ENCODE measurements at places on chromosomes 6 and 20.

DNA sequence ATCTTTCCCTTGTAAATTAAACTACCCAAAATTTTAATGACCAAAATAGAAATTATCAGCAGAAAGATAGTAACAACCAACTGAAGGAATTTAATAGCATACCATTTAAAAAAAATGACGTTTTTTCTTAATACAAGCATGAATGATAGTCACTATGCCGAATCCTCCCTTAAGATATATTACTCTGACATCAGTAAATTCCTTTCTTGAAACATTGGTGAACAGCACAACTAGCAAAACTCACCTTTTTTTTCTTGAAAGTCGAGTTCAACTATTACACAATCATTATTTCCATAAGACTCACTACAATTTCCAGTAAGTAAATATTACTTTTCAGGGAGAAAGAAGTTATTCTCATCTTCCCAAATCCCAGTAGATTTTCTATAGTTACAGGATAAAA, 433.2 kb downstream of the GRIK2 start:
- DNase-seq, result no peak

DNA sequence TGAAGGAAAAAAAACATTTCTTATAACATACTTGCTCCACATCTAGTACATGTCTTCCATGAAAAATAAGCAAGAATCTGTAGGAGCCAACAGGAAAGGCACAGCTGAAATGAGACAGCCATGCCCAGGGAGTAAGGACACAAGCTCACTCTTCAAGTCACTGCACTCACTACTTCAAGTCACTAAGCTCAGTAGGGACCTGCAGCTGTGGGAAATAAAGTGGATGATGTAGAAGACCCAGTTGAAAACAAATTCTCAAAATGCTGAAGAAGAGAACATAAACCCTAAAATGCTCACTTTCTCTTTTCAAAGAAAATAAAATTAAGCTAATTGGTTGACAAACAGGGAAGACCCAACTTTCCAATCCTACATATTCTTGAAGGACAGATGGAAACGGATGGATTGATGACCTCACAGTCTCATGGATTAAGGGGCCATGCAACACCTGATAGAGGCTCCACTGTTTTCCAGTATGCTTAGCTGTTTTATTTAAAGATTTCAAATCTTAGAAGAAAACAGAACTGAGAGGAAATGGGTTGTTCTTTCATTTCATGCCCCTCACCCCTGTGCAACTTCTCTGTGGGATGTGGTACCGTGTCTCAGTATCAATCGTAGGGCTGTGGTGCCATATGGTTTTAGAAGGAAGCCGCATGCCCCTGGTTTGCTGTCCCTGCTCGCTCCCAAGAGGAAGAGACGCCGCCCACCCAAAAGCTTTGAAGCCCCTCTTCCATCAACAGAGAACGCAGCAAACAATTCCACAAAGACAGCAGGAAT, 133.3 kb downstream of the WDR27 start:
- DNase-seq, result no peak

- DNase-seq, result no peak
Measured at GRCh38 chr20:44355498-44356352, at the start of gene HNF4A. TSS of gene HNF4A (plus strand) at chr20:44355699. CDS start at chr20:44355805, 106 bp downstream.

GRCh38 chr6:117555882-117556498, 46.3 kb downstream of the GOPC start:
- DNase-seq, result peak; percentile 37

DNA sequence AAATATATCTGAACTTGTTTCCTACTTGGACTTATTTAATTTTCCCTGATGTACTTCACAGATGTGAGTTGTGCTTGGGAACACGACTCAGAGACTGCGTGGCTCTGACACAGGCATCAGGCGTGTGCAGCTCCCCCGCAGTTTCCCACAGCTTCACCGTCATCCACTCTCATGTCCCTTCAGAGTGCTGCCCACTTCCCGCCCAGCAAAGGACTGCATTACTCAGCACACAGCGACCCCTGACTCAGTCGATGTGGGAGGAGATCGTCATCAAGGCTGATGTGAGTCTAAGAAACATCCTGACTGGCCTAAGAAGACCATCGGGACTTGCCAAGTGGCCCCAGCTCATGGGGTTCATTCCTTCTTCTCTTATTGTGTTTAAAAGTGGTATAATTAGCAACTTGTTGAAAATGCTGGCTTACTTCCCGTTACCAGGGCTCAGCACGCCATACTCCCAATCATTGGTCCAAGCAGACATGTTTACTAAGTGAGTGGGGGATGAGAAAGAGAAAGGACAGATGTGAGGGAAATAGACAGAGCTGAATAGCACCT, 539.4 kb upstream of the JARID2 start:
- no peak for DNase-seq

- no peak for DNase-seq
Measured at GRCh38 chr6:110558575-110558974, 82.2 kb upstream of the SLC22A16 start.

- no peak for DNase-seq
Measured at GRCh38 chr6:41352396-41352795, 17.0 kb downstream of the NCR2 start.

DNA sequence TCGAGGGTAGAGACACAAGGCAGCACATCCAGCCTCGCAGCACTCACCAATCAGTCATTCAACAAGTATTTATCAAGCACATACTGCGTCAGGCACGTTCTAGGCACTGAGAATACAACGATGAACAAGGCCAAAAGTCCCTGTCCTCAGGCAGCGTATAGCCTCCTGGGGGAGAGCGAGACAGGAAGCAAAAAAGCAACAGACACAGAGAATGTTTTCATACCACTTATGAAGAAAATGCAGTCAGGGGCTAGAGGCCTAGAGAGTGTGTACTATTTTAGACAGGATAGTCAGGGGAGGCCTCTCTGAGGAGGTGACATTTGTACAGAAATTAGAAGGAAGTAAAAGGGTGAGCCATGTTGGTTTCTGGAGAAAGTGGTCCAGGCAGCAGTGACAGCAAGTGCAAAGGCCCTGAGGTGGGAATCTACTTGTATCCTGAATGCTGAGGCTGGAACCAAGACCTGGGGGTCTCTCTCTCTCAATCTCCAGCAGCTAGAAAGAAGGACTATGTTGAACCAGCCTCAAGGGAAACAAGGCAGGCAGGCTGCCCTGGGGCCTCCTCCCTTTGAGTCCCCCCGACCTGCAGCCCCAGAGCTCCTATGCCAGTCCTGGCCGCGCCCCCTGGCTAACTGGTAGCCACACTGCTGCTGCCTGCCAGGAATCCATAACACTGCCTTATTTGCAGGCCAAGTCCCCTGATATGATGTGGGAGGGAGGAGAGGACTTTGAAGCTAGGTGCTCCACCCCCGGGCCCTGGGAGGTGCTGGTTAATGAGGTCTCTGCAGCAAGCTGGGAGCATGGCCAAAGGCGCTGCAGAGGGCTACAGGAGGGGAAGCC, 151.2 kb downstream of the GRM4 start:
- no peak for DNase-seq

GRCh38 chr6:156345700-156346099, 431.5 kb upstream of the ARID1B start:
- no peak for DNase-seq

GRCh38 chr6:7786214-7786661, 60.3 kb downstream of the BMP6 start:
- no peak for DNase-seq

DNA sequence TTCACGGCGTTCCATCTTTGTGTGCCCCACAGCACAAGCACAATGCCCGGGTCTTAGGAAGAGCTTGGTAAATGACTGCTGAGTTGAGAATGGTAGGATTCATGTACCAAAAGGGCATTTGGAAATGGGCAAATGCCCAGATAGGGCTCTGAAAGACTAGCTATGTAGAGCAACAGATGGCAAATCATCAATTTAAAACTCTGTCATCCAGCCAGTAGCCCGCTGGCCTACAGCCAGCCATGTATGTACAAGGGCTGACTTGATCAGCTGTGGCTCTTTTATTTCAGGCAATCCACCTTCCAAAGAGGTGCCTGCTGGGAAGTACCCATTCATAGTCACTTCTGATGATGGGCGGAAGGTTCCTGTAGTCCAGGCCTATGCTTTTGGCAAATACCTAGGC, 35.1 kb downstream of the NT5E start:
- no peak for DNase-seq

DNA sequence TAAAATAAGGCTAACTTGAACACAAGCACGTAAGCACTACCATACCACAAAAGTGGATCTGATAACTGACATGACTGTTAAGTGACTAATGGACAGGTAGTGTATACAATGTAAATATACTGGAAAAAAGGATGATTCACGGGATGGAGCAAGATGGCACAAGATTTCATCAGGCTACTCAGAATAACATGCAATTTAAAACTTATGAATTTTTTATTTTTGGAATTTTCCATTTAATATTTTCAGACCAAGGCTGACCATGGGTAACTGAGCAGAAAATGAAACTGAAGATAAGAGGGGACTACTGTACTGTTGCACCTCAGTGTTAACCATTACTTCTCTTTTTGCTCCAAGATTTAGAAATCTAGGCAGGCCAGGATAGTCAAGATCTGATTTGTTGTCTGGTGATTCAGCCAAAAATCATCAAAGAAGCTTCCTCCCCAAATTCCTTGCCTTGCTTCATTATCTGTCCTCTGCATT, 45.4 kb downstream of the TPBG start:
- no peak for DNase-seq

GRCh38 chr6:89034586-89035251, 45.8 kb upstream of the PNRC1 start:
- no peak for DNase-seq

DNA sequence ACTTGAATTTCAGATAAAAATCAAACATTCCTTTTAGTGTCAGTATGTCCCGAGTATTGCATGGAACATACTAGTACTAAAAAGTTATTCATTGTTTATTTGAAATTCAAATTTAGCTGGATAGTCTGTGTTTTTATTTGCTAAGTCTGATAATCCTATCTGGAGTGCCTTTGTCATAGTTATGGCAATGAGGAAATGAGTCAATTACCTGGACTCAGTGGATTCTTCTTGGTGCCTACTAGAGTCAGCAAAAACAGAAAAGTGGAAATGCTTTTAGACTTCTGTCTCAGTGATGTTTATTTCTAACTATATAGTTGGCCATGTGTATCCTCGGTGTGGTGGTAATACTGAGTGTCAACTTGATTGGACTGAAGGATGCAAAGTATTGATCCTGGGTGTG, 121.3 kb upstream of the EEF1E1 start:
- DNase-seq, result no peak

- DNase-seq, result no peak
Measured at GRCh38 chr6:150249261-150249660, 106.4 kb downstream of the PPP1R14C start.

DNA sequence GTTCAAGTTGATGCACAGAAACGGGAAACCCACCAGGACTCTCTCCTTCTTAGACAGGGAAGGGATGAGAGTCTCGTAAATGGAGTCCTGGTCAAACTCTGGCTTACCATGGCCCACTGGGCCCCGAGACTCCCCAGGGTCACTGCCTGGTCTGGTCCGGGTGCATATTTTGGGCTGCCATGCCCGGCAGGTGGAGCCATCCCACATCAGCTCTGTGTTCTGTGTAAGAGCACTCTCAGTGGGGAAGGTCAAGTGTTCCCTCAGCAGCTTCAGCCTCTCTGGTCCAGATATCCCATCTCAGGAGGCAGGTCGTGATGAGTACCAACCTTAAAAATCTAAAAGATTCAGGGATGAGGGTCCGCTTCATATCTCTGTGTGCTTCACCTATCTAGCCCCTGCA, 138.8 kb downstream of the EDN3 start:
- DNase-seq, result no peak

DNA sequence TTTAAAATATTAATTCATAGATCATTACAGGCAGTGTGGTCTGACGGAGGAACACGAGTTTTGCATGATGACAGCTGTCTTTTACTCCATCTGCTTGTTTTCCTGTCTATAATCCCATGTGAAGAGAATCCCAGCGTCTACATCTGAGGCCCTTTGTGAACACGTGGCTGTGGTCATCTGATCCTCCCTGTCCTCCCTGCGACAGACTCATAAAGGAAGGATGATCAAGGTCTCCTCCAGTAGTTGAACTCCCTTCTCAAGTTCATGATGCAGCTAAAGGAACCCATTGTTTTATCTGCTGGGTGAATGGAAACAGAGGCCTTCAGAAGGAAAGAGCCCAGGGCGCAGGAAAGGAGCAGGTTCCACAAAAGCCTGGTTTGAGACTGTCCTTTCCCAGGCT, 435.8 kb upstream of the JARID2 start:
- no peak for DNase-seq

- no peak for DNase-seq
Measured at GRCh38 chr20:34175079-34175478, 63.0 kb upstream of the EIF2S2 start.

- no peak for DNase-seq
Measured at GRCh38 chr6:111703723-111704122, 98.0 kb upstream of the TRAF3IP2 start.

GRCh38 chr6:22878706-22879105, 309.3 kb downstream of the HDGFL1 start:
- DNase-seq, result no peak

DNA sequence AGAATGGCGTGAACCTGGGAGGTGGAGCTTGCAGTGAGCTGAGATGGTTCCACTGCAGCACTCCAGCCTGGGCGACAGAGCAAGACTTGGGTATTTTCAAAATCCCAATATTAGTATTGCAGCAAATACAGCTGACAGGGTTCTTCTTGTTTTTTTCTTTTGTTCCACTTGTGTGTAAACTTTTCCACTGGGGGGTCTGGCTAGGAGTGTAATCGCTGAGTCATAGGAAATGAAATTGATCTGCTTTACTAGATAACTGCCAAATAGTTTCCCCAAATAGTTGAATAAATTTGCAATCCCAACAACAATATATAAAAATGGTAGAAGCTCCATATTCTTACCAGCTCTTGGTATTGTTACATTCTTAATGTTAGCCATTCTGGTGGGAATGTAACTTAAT, 526.0 kb upstream of the SOX4 start:
- no peak for DNase-seq

- no peak for DNase-seq
Measured at GRCh38 chr6:167968091-167968490, 29.4 kb upstream of the KIF25 start.

DNA sequence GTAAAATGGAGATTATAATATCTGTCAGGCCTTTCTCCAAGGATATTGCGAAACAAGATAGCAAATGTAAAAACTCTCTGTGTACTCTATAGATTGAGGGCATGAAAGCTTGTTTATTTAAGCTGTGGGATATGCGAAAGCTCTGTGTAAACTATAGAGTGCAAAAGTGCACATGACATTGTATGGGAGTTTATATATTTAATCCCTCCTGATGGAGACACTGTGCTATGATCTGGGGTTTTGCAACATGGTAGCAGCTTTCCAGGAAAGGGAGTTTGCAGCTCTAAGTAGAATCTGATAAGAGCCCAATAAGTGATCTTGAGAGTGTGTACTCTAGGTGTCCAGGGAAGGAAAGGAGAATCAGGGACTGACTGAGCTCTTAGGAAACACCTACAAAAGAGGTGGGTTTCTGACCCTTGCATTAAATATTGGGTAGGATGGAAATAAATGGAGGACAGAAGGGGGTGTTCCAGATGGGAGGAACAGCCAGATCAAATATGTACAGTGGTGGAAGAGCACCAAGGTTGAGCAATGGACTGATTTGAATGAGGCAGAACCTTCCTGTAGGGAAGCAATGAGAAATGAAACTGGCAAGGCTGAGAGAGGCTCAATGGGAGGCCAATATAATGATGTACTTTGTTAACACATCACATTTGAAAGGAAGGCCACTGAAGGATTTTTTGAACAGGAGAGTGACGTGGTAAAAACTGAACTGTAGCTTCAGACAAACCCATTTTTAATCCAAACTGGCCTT, 450.1 kb downstream of the GJA1 start:
- no peak for DNase-seq

Measured in activated CD8-positive, alpha-beta memory T cell treated with anti-CD3 and anti-CD28 coated beads for 1 hour (primary cell).